ENCODE measurements at places on chromosomes 5 and 9. TPM values are rescaled to one million over a fixed set of nuclear protein-coding genes. Genes with fewer than 3 reads are reported as not detected.

GRCh38 chr5:96881511-96882115, 5.3 kb downstream of the ERAP2 start:
- no peak for DNase-seq

Gene IFNA2
- total RNA-seq = not detected

Gene TTLL11
- 5.5 TPM for total RNA-seq

DNA sequence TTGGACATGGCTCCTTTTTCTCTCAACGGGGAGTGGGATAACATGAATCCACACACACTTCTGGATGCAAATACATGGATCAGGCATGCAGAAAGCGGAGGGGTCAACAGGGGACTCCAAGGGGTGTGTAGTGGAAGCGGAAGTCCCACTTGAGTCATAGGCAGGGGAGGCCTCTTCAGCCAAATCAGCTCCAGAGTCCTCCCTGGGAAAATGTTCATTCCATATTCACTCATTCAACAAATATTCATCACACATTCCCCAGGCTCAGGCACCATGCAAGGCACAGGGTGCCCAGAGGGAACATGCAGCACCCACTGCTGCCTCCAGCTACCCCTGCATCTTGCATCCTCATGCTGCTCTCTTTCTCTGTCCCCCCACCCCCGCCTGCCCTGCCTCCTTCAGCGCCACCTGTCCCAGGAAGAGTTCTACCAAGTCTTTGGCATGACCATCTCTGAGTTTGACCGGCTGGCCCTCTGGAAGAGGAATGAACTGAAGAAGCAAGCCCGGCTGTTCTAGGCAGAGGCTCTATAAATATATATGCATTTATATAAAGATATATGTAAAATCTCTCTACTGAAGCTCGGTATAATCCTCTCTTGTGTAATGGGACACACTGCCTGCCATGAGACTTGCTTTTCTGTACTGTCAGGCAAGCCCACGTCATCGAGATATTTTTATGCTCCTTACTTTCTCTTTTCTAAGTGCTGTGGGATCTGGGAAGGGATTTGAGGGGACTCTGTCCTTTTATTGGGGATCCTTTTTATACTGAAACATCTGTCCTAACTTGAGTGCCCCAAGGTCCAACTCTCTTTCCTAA, 13.6 kb upstream of the AFAP1L1 start:
- no peak for DNase-seq

Gene CCL27
- total RNA-seq = not detected
